ENCODE measurements at places on chromosomes 2 and 18.
A peak's percentile ranks its signal among the peaks of the same experiment; 100 is the strongest.

DNA sequence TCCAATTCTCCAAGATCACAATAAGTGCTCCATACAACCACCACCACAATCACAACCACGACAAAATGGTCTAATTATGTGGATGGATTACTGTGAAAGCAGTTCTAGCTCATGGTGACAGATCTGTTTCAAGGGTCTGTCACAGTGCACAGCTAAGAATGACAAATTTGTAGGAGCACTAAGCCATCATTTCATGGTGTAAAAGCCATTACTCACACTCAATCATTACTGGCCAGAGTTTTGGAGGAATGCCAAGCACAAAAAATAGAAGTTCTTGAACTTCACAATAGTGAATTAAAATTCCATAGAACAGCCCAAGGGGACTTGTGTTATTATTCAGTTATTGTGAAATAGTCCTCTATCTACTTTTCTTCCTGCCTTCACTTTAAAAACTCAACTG lies 2.3 kb downstream of the CPS1 start:
- no peak for DNase-seq

GRCh38 chr2:165701147-165701546 lies 92.9 kb downstream of the GALNT3 start:
- no peak for DNase-seq

GRCh38 chr2:235739704-235740415 lies 246.0 kb downstream of the AGAP1 start:
- DNase-seq, result no peak

DNA sequence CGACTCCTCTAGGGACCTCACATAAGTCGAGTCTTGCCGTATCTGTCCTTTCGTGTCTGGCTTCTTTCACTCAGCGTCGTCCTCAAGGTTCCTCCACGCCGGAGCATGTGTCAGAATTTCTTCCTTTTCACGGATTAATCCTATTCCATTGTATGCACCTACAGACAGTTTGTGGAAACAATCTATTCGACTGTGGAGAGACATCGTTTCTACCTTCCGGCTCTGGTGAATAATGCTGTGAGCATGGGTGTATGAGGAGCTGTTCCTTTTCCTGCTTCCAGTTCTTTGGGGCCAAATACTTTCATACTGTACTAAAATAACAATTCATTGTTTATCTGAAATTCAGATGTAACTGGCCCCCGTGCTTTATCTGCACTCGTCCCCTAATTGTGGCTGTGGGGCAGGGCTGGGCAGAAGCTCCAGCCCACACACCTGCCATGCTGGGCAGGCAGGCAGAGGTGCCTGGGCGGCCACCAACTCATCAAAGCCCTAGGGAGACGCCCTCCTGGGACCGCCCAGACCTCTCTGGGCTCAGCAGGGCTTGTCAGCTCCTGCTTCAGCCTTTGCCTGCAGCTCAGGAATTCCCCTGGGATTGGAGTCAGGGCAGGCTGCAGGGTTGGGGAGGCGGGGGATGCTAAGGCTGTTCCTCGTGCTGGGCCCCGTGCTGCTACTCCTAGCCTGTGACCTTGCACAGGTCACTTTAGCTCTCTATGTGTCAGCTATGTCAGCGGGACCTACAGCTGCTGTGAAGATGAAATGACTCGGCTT lies 14.5 kb downstream of the GPC1 start:
- no peak for DNase-seq

DNA sequence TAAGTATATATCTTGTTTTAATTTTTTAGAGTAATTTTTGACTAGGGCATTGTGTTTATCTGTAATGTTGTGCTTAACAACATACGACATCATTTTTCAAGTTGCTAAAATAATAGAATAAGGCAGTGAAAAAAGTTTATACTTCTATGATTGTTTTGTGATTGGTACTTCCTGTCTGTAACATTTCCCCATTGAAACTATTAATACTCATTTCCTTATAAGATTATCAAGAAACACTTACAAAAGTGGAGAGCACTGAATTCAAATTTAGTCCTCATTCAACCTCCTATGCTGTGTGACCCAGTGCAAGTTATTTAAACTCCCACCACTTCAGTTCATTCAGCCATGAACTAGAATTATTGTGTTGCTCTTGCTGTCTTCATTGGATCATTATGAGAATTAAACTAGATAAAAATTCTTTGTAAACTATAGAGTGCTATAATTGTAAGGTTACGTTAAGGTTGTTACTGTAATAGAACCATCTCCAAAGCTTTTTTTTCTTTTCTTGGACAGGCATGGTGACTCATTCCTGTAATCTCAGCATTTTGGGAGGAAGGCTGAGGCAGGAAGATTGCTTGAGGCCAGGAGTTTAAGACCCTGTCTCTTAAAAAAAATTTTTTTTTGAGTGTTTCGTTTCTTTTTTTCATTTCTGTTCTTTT lies 2.8 kb downstream of the ETAA1 start:
- no peak for DNase-seq

DNA sequence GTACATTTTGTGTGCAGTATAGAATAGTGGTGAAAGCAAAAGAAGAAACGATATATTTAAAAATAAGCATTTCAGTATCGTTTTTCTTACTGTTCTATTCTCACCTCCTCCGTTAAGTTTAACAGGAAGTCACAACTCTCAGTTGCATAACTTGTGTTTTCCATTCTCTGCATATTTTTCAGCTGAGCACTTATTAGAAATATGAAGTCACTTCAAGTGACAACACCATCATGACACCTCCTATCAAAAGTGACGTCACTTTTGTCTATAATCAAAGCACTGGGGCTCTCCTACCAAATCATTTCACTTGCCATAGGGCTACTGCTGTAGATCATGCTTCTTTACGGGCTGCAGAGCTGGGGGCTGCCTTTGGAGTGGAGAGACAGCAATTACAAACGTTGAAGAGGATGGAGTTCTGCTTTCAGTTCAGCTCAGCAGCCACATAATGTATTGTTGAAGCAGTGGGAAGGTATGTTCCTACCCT lies 36.3 kb downstream of the STAT4 start:
- peak; percentile 28 for DNase-seq

GRCh38 chr2:197308585-197308984 lies 2.0 kb downstream of the ANKRD44 start:
- no peak for DNase-seq

GRCh38 chr2:23268467-23269263 lies 116.3 kb upstream of the KLHL29 start:
- DNase-seq, result no peak

DNA sequence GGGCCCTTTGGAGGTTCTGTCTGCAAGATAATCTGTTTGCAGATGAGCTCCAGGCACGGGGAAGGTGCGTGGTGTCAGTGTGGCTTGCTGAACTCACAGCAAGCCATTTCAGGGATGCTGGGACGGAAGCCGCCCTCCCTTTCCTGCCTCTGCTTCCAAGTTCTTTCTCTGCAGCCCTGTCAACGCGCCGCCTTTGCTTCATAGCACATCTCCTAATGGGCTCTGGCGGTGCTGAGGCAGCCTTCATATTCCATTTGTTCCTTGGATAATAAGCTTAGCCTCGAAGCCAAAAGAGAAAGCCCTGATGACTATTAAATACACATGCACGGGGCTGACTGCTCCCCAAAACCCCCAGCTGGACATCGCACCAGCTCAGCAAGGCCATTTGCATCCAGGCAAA lies 81.7 kb upstream of the TAF1B start:
- no peak for DNase-seq
